ENCODE measurements at places on chromosomes 3 and 15.
A peak's percentile ranks its signal among the peaks of the same experiment; 100 is the strongest.

- no peak for DNase-seq
Observed at GRCh38 chr3:194687638-194688199, 2.0 kb downstream of the FAM43A start.

DNA sequence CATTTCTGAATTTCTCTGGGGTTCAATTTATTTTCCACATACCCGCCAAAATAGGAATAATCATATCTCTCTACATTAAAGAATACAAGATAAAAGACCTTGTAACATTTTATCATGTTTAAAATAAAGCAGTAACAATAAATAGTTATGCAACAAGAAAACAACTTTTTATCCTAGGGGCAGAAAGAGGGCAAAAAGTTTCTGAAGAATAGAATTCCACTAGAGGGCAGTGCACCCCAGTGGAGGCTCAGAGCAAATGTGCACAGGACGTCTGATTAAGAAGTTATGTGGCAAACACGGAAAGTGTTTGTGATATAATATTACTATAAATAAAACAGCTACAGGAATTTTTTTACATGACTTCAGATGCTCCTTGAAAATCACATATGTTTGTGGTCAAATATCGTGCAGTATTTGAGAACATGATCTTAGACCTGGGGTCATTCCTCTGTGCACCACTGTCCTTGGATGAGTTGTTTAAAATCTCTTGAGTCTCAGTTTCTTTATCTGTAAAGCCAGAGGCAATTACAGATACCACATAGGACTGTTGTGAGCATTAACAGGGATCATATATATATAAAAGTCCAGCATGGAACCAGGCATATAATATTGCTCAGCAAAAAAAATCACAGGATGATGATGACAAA is 13.2 kb upstream of the PIK3R4 start:
- peak; percentile 39 for DNase-seq

DNA sequence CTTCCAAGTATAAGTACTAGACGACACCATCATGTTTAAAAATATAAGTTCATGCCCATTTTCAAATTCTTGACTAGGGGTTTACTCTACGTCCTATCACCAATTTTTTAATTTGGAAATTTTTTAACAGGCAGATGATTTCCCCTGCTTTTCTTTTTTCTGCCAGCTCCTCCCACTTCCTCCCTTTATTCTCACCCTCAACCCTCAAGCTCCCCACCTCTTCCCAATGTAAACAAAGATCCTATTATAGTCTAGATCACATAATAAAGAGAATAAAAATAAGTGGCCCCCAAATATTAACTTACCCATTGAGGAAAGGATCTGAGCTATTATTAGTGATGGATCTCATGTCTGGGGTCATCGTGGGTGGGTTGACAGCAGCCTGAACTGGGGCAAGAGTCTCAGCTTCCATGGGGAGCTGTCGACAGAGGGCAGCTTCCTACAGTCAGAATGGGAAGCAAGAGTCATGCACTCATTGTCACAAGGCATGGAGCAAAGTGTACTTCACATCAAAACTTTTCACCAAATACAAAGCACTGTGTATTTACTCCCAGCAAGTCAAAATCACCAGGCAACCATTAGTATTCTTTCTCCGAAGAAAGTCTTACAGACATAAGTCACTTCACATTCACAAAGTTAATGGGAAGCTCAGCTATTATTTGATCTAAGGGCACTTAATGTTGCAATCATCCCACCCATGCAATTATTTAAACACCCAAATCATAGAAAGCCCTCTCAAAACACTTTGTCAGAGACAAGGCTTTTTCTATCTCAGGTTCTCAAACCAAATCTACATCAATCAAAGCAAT is 53.2 kb downstream of the TM4SF4 start:
- no peak for DNase-seq

DNA sequence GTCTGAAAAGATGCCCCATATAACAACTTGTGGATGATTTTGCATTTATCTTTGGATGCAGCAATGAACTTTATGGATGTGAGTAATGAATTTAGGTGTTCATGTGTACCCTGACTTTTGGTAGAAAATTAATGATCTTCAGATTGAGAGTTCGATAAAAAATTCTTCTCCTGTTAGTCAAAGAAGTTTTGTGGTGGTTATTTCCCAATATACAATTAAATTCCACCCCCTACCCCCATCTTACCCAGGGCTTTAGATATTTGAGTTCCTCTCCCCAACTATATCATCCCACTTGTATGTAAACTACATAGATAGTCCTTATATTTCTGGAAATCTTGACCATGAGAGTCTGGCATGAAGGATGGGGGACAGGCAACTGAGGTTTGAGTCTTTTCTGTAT is 126.1 kb upstream of the ALDH1A3 start:
- no peak for DNase-seq

GRCh38 chr15:67024998-67025368 is 40.4 kb upstream of the SMAD3 start:
- no peak for DNase-seq

DNA sequence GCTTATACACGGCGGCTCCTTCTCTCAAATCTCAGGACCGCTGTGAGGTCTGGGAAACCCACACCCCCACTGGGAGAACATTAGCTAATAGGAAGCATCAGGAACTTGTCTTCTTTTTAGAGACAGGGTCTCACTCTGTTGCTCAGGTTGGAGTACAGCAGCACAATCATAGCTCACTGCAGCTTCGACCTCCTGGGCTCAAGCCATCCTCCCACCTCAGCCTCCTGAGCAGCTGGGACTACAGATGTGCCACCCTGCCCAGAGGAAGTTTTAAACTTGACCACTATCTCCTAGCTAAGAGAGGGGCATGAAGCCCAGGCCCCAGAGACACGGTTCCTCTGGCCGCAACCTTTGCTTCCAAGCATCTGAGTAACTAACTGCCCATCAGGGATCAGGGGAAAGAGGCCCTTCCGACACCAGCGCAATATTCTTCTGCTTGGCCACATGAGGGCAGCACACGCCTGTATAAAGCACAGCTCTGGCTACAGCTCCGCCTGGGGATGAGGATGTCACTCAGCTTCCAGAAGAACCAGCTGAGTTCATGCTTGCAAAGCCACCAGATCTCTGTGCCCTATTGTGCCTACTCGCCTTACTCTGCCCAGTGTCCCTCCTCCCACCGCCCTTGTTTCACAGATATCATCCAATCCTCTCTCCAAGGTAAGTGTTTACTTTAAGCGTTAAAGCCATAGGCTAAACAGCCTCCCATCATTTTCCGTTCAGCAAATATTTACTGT is 57.6 kb upstream of the SLC6A11 start:
- peak; percentile 78 for DNase-seq

- DNase-seq: no peak
Observed at GRCh38 chr3:67437789-67438188, 216.6 kb downstream of the SUCLG2 start.

DNA sequence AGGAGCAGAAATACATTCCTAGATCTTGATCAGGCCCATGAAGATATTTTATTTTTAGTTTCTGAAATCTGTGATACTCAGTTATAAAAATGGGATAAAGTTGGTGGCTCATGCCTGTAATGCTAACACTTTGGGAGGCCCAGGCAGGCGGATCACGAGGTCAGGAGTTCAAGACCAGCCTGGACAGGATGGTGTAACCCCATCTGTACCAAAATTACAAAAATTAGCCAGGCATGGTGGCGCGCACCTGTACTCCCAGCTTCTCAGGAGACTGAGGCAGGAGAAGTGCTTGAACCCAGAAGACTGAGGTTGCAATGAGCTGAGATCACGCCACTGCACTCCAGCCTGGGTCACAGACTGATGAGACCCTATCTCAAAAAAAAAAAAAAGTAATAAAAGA is 105.5 kb downstream of the IL1RAP start:
- no peak for DNase-seq

GRCh38 chr3:45795882-45796765 is at the start of gene SLC6A20:
SLC6A20 (minus strand) TSS chr3:45796536; CDS start chr3:45796419, 117 bp downstream.
- no peak for DNase-seq

GRCh38 chr3:14803981-14804834 is 14.6 kb upstream of the FGD5 start:
- no peak for DNase-seq

DNA sequence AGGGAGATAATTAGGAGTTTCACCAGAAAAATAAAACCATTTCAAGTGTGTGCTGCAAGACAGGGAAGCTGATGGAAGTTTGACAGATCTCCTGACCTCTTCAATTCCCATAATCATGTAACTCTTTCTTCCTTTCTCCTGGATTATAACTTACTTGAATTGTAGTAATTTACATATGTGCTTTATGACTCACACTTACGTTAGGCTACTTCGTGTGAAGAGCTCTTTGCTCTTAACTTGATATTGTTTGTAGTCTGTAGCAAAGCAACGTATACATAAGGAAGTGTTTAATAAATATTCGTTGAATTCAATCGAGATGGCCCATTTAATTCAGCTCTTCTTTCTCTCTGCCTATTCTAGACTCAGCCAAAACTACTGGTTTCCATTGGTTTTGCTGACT is 23.5 kb downstream of the ROBO2 start:
- DNase-seq: no peak

- peak; percentile 68 for DNase-seq
Observed at GRCh38 chr3:183664913-183665381, 29.5 kb downstream of the KLHL24 start.

GRCh38 chr15:93362203-93362602 is 273.2 kb upstream of the RGMA start:
- DNase-seq: no peak

DNA sequence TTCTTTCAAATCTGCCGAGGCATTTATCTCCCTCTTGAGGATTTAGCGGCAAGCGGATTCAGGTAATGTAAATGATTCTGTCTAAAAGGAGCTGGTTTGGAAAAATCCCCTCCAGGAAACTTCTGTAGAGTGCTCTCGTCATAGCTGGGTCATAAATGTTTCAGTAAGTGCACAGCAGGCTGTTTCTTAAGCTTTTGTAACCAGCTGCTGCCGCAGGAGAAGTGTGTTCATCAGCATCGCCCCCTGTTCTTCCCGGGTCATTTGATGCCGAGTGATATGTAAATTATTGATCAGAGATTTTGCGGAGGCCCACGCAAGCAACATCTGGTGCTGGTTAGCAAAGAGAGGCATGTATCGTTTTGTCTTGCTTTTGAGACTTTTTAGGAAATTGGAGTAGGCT is 53.1 kb downstream of the DNASE1L3 start:
- DNase-seq: no peak

- no peak for DNase-seq
Observed at GRCh38 chr3:28645149-28645548, 296.5 kb upstream of the AZI2 start.

GRCh38 chr15:70111203-70112073 is 13.7 kb upstream of the TLE3 start:
- peak; percentile 87 for DNase-seq

DNA sequence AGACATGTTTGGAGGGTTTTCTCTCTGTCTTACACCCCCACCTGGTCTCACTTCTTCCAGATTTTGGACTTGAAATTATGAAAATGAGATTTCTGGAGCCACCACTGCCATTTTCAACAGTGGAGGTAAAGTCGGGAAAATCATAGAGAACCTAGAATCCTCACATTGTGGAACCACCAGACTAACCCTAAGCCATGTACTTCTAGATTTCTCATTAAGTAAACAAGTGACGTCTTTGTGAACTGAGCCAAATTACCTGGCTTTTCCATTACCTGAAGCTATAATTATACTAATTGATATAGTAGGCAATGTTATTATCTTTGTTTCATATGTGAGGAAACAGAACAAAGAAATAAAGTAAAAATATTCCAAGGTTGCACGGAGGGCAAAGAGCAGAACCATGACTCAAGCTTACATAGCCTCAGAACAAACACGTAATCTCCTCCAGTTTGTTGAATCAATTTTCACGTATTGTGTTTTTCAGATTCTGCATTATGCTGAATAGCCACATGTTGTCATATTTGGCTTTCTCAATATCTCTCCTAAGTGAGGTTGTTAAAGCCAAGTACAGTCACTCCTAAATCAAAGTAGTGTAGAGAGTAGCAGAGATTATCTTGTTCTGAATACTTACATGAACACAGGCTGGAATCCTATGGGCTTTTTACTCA is 101.3 kb upstream of the CMC1 start:
- no peak for DNase-seq

- no peak for DNase-seq
Observed at GRCh38 chr15:71530116-71530515, 280.2 kb upstream of the NR2E3 start.

DNA sequence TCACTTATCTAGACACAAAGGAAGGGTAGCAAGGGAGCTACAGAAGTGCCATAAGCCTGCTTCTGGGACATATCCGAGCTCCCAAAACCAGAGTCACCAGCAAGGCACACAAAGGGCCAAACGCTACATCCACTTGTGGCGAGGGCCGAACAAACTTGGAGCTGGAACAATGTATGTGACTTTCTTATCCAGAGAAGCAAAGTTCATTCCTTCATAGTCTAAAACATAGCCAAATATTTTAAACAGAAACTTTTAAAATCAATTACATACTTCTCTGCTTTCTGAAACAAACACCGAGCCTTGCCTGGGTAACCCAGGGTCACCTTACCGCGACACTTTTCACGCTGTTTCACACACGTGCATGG is 15.9 kb downstream of the ZXDC start:
- DNase-seq: no peak

DNA sequence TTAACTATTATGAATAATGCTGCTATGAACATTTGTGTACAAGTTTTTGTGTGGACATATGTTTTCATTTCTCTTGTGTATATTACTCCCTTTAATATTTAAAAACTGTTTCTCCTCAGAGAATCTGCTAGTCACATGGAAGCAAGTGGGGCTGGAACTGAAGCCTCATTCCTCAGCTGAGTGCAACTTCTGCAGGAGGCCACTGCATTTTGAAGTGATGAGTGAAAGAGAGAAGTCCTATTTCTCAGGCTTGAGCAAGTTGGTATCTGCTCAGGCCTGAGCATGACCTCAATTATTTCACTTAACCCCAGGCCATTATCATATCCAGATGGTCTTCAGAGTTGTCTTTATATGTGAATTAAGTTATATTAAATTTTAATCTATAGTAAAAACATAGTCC is 11.5 kb downstream of the TLR9 start:
- DNase-seq: no peak

GRCh38 chr3:55172913-55173312 is 245.1 kb upstream of the LRTM1 start:
- DNase-seq: no peak

DNA sequence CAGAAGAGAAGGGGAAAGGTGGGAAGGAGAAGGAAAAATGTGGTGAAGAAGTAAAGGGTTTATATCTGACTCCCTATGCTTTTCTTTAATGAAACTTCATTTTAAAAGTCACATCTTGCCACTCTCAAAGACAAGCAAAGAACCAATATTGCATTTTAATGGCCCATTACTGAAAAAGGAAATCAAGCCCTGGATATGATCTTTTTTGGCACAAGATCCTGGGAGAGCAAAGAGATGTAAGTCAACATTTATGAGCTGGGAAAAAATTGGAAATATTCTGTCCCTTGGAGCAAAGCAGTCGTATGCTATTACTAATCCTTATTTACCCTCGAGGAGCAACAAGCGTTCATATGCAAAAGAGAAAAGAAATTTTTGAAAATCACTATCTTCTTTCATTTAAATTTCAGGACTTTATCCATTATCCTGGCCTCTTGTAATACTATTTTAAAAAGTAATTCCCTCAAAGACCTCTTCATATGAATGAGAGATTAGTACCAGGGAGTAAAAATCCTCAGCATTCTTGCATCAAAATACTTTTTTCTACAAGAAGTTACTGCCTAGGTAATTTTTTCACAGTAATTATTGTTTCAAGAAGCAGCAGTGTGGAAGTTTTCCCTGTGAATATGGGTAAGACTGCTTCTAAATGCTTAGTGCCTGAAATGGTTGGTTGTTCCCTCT is 435.3 kb upstream of the PDZRN3 start:
- DNase-seq: no peak

- DNase-seq: no peak
Observed at GRCh38 chr3:122355612-122356011, 27.4 kb downstream of the MIX23 start.

GRCh38 chr3:195762249-195762585 is 41.4 kb downstream of the MUC20 start:
- no peak for DNase-seq
